ENCODE measurements at places on chromosomes 12 and 14.

GRCh38 chr14:89444044-89444443, 27.0 kb upstream of the FOXN3 start:
- peak; percentile 31 for DNase-seq

DNA sequence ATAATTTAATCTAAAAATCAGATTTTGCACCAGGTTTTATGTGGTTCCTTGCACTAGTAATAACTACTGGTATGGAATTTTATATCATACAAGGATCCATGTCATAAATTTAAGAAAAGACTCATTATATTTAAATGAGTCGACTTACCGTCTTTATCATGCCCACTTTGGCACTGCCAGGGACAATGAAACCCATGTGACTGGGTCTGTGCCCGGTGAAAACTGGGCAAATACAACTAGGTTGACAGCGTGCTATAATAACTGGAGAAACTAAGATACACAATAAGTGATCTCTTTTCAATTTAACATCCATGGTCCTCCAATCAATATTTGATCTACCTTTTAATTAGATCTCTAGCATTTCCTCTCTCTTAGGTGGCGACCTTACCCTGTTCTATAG, 64.5 kb downstream of the ACADS start:
- no peak for DNase-seq

- DNase-seq, result no peak
Observed at GRCh38 chr12:105329926-105330282, 587 bp upstream of the C12orf75 start.

GRCh38 chr12:81081726-81082125, 3.8 kb downstream of the ACSS3 start:
- DNase-seq, result no peak

DNA sequence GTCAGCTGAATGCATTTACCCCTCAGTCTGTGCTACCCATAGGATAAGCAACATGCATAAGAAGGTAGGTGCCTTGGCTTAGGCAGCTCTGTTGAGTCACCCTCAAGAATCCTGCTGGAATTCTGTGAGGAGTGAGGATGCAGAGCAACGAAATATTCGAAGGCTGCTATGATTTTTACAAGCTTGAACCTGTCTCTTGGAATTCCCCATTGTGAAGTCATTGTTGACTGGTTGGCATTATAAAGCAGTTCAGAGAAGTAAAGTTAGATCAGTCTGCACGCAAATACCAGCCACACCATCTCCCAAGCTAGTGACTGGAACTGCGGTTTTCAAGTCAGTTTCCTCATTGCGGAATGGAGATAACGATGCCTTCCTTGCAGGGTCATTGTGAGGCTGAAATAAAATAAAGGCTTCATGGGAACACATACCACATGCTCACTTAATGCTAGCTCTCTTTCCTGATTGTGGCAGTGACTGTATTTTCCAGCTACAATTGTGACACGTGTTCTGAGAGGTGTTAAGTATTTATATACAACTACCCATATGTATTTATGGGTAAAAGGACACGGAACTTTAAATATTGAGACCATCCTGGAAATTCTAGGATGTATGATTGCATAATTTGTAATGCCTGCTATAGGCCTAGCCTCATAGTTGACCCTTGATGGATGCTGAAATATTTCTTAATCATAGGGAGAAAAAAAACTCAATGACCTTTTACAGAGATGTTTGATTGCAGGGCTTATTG, 96.7 kb downstream of the ETV6 start:
- no peak for DNase-seq

DNA sequence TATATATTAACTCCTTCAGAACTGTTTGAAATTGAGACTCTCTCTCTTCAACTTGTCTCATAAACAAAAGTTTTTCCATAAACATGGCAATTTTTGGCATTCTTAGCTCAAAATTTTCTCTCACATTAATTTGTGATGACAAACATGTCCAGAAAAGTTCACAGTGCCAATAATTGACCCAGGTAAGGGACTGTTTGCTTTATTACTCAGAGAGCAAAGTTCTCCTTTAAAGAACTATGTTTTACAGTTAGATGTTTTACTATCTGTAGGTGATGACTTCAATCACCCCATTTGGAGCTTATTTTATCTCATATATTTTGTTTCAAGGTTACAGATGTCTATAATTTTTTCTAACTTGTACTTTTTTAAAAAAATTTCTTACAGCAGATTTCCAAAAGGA, 855.6 kb downstream of the SLC16A7 start:
- DNase-seq, result no peak

DNA sequence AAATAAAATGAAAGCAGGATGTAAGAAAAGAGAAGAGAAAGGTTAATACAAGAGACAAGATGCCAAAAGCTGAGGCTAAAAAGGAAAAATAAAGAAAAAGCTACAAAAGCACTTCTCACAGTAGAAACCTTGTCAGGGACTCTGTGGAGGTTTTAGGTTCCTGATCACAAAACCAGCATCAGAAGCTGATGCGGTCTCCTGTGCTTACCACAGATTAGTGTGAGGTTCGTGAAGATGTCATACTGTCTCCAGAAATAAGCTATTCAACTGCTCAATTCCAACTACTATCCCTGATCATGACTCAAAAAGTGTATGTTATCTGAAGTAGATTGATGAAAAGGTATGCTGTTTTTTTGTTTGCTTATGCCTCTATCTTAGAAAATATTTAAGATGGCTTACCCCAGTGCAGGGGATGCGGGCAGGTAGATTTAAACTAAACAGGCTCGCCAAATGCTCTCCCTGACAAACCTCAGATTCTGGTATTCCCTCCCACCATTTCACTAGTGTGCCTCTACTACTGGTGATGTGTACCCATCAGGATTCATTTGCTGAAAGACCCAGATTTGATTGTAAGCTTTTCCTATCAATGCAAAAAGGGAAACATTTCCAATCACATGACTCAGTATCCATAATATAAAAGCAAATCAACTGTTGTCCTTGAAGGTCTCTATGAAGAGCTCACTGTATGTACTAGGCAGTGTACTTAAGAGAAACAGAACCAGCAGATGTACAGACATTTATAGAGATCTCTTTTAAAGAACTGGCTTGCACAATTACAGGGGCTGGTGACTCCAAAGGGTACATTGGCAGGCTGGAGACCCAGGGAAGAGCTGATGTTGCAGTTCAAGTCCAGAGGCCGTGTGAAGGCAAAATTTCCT, 169.5 kb upstream of the FOXN3 start:
- DNase-seq, result no peak

DNA sequence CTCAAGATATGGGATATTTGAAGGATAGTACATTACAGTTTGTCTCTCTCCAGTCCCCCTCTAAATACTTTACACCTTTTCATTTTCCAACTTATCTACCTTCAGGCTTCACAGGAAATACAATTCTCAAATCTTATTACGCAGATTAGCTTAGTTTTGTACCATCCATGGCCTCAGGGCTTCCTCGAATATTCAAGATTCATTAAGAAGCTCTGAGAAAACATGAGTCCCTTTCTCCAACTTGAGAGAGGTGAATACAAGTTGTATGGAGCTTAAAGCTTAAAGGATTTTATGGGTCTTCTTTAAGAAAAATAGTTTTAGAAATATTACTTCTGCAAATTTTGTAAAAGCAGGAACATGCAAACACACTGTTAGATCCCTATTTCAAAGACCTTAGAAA, 1212.5 kb downstream of the GALC start:
- DNase-seq, result no peak

DNA sequence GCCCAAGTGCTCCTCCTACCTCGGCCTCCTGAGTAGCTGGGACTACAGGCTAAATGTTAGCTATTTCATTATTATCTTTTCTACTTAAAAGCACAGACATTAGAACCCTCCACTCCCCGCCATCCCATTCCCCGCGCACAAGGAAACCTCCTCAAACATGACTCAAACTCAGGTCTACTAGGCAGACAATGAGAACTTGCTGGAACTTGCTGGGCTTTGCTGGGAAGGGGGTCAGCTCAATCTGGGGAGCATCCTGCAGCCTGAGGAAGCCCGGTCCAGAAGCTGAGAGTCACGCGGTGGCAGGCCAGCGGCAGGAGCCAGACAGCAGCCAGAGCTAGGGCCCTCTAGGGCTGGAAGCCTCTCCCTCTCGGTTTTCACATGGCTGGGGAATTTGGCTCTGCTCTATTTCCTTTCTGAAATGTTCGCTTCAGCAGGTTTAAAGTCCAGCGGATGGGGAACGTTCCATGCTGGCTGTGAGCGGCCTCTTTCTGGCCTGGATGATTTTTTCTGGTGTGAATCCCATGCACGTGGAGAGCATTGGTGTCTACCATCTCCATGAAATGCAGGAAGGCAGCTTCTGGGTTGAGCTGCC, 68.5 kb downstream of the SLC6A12 start:
- no peak for DNase-seq

GRCh38 chr12:47781479-47782371, 8.7 kb downstream of the SLC48A1 start:
- DNase-seq, result no peak

- no peak for DNase-seq
Observed at GRCh38 chr14:75418850-75419768, 8.7 kb upstream of the JDP2 start.

DNA sequence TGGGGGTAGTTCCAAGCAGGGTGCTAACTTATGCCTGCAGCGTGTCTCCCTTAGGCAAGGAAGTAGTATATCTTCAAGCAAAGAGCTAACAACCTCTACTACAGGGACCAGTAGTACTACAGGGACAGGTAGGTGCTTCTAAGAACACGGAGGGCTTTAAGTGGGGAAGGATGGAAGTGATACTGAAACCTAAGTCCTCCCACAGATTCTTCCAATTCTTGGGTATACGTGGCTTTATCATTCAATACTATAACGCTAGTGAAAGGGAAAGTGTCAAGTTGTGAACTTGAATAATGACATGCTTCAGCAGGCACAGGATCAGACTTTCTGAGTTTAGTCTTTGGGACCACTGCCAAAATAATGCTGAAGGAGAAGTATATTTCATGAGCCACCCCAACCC, 241.7 kb downstream of the CEP128 start:
- no peak for DNase-seq

GRCh38 chr12:124111006-124111405, 138.0 kb downstream of the ZNF664 start:
- DNase-seq, result no peak

DNA sequence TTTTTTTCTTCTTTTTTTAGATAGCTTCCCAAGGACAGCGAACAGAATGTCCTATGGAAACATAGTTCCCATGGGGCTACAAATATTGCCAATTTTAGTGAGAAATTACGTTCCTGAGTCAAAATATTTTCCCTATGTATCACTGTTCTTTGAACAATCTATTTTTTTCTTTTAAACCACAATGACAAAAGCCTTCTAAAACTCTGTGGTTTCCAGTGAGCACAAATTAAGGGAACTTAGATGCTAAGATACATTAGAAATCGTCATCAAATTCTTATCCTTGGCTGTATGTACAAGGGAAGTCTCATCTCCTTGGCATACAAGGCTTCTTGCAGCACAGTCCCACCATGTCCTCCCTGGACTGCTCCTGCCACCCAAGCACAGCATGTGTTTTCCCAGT, 17.9 kb downstream of the CPM start:
- DNase-seq, result peak; percentile 82

DNA sequence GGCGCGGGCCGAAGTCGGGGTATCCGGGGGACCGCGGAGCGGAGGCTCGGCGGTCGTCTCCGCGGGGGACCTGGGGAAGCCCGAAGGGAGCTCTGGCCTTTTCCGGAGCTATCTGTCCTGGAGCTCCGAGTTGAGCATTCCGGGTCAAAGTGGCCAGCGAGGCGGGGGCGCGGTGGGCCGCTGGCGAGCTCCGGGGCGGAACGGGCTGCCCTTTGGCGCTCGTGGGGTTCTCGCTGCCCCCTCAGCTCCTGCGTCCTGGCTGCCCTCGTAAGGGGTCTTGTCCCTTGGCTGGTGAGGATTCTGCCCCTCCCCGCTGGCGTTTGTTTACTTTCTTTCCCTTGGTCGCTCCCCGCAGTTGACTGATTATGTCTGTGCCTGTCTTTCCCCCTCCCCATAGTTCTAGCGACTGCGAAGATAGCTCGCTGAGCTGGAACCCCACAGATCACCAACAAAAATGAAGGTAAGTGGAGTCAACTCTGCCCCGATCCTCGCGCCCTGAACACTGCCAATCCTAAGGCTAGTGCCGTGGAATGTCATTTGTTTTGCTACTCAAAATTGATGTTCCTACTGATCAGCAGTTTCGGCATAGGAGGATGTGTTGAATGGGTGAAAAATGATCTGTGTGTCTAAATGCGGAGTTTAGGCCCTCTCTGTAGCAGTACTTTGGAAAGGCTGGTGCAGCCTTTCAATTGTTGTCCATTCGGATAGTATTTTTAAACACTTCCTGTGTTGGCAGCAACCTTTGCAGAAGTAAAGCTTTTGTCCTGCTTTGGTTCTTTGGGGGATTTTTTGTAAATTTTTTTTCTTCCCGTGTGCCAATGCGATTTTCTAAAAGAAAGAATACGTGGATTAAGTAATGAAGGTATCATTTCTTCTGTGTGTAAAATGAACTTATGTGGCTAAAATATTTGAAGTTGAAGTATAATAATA, 1.3 kb downstream of the ARID4A start:
- DNase-seq, result peak; percentile 37

DNA sequence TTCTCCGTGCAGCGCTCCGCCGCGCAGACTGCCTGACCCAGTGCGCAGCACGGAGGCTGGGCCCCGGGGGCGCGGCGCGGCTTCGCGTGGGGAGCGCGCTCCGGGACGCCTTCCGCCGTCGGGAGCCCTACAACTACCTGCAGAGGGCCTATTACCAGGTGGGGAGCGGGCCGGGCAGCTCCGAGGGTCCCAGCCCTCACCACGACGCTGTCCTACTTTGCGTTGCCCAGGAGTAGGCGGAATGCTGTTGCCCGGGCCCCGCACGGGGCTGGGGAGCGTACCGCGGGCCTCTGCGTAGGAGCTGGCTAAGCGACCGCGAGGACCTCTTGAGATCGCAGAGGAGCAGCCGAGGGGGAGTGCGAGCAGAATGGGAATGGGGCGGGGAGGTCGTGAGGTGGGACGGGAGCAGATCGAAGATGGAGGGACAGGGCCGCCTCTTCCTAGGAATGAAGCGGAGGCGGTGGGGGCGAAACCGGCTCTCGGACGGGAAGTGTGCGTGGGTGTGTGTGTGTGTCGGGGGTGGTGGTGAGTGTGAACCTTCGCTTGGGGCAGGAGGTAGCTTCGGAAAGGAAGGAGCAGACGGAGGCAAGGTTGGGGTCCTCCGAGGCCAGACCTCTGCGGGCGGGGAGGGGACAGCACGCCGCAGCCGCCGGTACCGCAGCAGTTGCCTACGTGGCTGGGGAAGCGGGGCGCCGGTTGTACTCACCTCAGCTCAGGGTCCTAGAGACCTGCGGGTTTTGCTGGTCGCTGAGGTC, 751 bp downstream of the P3H3 start:
- DNase-seq, result peak; percentile 60
